ENCODE measurements at places on chromosomes 13 and 19.

DNA sequence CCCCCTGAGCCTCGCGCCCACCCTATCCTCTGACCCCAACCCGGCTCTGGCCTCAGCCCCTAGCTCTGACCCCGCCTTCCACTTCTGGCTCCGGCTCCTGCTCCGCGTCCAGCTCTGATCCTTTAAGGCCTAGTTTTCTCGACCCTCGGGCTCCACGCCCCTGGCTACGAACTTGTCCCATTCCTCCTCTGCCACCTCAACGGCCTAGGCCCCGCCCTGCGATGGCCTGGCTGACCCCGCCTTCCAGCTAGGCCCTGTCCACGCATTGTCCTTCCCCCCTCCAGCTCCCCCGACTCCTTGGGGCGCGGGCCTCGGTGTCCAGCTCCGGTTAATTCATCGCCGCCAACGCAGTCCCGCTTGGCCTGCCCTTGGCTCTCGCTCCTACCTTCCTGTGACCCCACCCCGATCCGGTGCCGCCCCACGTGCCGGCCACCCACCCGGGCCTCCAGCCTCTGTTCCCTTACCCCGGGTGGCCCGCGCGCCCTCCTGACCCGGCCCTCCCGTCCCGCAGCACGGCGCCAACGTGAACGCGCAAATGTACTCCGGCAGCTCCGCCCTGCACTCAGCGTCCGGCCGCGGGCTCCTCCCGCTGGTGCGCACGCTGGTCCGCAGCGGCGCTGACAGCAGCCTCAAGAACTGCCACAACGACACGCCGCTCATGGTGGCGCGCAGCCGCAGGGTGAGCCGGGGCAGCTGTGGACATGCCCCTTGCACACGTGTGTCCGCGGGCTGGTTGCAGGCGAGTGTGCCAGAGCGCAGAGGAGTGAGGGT is 9.4 kb downstream of the BCL3 start:
- DNase-seq = no peak

DNA sequence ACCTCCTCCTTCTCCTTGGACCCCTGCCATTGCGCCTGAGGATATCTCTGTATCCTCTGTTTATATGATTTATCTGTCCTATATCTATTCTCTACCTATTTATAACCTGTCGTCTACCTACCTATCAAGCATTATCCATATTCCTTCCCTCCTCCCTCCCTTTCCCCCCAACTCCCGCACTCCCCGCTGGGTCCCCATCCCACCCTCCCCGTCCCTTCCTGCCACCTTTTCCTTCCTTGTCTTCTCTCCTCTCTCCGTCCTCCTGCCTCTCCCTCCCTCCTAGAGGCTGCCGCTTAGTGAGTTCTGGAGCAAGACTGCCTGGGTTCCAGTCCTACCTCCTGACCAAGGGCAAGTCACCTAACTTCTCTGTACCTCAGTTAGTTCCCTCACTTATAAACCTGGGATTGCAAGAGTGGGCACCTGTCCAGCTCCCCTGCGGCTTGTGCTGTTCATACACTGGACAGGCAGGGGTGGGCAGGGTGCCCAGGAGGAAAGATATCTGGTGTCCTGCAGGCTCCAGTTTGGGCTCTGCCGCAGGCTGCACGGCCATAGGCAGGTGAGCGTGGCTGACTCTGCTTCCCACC is 16.1 kb downstream of the TTYH1 start:
- DNase-seq = no peak

- DNase-seq = no peak
Observed at GRCh38 chr13:75458696-75459422, 23.1 kb downstream of the TBC1D4 start.

DNA sequence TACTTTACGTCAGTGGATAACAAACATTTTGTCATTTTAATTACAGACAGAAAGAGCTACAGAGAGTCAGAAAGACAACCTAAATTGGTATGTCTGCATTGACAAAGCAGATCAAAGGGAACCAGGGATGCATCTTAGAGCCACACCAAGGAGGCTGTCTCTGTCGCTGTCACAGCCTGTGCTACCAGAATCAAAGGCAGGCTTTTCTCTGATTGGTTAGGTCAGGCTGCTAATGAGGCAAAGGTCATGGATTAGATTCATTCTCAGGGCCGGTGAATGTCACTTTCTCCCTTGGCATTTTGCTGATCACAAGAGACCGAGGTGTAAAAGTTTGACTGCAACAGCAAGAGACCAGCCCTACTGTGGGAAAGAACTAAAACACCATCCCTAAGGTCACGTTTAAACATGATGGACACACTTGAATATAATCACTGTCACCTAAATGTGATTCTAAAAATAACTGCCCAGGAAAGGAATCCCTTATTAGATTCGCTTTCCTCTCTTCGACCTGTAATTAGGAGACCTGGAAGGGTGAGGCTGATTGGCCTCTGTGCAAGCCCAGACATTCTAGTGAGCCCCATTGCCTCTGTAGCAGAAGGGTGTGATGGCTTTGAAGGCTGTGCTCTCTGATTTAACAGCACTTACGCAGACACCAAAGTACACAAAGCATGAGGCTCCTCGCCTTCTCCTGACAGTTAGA is 314.4 kb upstream of the NBEA start:
- DNase-seq = no peak

DNA sequence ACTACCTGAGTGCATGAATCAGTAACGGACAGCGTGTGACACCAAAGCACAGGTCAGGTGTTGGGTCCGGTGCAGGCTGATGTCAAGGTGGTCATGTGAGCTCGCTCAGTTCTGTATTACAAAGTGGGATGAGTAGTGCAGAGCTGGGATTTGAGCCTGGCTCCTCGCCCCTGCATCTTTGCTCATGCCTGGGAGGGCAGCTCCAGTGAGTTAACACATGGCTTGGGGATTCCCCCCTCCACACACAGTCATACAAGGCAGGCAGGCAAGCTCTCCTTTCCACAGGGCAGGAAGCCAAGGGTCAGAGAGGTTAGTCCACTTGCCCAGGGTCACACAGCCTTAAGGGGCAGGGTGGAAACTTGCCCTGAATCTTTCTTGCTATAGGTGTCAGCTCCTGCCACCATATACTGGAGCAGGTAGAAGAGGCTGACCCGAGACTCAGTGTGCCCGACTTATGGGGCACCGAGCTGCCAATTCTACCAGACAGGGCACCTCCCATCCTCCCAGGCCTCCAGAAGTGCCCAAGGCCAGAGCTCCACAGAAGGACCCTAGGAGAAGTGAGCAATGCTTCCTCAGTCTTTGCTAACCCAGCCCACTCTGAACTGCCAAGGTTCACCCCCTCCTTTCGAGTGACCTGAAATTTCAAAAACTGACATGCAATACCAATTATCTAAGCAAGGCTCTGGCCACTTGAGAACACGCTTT is 35.4 kb downstream of the ZNF787 start:
- no peak for DNase-seq

DNA sequence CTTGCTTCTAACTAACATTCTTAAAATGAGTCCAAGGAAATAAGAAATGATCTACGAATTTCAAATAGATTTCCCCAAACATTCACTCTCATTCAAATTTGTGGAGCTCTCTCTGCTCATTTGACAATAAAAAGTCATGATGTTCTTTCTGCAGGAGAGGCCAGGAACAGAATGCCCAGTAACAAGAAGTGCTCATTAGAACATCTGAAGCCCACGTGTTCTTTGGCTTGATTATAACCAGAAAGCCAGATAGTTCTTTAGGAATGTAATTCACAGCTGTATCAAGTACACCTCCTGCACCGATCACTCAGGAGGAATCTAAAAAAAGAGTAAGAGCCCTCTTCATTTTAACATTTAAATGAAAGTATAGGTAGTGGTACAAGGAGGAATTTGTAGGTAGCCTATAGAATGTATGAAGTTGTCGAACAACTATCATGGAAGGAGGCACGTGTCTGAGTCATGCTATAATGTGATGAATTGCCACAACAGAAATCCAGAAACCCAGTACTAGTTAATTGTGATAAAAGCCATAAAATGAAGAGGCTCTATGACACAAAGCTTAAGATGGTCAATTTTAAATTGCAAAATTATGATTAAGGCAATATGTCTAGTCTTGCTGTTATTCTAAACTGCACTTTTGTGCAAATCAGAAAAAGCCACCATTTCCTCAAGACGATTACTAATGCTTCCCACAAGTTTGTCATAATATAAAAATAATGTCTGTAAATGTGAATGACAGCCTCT is 12.8 kb downstream of the MEDAG start:
- no peak for DNase-seq

DNA sequence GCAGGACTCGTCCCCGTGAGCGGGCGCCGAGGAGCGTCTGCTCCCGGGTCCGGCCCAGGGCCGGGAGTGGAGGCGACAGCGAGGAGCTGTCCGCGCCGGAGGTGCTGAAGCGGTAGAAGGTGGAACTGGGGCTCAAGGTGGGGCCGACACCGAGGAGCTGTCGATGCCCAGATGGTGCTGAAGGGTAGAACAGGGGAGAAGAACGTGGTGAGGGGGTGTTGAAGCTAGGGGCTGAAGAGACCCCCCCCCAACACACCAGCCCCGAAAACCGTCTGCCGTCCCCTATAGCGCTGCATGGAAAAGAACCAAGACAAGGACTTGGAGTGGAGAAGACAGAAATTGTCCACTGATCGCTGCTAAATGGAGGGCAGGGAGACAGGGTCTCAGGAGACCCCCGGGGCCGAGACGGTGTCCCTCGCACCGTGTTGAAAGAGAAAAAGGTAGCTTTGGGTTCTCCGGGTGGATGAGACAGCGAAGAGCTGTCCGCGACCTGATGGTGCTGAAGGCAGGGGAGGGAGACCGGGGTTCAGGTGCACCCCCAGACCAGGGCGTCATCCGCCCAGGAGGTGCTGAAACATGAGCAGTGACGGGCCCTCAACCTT is 7.1 kb upstream of the PDE4C start:
- peak; percentile 53 for DNase-seq

GRCh38 chr13:43786766-43787517 is at the start of gene ENOX1:
TSS of gene ENOX1 (minus strand) at chr13:43786972.
- DNase-seq = peak; percentile 25

- no peak for DNase-seq
Observed at GRCh38 chr13:51759240-51759639, 44.7 kb downstream of the DHRS12 start.

DNA sequence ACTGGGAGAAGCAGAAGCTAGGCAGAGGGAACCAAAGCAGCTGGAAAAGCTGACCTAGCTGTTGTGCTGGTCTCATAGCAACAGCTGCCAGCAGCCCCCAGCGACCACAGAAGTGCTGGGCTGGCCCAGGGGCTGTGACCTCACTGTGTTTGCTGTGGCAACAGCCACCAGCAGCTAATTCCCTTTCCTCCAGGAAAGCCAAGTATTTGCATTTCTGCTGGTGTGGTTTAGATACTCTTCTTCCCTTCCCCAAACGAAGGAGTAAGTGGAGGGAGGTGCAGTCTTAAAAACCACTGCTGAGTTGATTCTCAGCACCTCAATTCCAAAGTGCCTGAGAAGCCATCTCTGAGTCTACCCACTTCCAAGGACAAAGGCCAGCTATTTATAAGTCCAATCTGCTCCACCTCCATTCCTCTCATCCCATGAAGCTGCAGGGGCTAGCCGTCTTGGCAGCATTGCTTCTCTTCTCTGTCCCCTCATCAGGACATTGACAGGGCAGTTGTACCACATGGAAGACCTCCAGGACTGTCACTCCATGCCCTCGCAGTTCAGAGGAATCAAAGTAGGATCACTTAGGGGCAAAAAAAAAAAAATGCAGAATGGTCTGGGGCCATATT is 11.5 kb upstream of the CCDC97 start:
- DNase-seq = peak; percentile 16

- DNase-seq = no peak
Observed at GRCh38 chr13:39786091-39786490, 130.6 kb downstream of the COG6 start.

DNA sequence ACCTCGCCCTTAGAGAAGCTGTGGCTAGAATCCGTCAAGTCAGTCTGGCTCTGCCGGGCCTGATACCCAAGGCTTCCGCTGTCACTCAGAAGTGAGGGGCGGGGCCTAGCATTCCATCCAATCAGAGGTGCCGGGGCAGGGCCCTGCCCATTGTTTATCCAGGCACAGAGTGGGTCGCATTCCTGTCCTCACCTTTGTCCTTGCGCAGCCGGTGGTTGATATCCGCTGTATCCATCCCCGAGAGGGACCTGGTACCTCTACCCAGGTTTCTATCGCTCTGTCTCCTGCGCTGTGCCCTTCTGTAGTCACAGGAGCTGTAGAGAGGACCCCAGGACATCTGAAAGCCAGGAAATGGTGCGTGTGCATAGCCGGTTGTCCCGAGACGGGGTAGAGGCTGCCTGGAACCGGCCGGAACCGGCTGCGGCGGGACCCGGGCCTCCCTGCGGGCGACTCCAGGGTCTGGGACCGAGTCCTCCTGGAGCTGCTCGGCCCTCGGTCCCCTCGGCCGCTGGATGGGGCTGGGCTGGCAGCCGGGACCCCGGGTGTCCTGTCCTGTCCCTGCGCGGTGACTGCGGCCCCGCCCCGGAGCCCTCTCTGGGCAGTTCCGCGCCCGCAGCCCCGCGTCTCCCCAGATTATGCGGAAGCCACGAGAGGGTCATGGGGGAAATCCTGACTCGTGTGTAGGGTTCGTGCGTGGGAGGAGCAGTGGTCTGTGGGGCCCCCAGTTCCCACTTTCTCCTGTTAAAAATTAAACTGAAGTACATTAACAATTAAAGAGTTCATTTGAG is at the start of gene ZNF763:
Gene ZNF763 (plus strand): TSS at position 183 of the 788 bp plus-strand sequence. CDS start 169 bp downstream, at position 352.
- DNase-seq = peak; percentile 81

DNA sequence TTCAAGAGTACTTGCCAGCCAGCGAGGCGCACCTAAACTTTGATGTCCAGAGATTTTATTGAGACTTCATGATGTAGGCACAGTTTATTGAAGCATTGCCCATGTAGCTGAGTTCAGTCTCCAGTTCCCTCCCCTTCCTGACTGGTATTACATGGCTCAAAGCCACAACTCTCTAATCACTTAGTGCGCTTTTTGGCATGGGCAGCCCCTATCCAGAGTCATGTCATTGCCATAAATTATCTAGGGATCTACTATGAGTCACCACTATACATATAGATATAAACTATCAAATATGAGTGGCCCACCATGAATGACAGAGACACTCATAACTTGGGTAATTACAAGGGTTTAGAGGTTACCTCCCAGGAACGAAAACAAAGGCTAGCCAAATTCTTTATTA is 7.7 kb downstream of the ZNF614 start:
- DNase-seq = no peak

GRCh38 chr13:37216331-37216730 is 110.9 kb upstream of the CSNK1A1L start:
- DNase-seq = no peak

- DNase-seq = no peak
Observed at GRCh38 chr19:32196690-32197420, 148.6 kb upstream of the ZNF507 start.

Data from T1000 (cell line).